ENCODE measurements at places on chromosomes 13 and 19.
A peak's percentile ranks its signal among the peaks of the same experiment; 100 is the strongest.

DNA sequence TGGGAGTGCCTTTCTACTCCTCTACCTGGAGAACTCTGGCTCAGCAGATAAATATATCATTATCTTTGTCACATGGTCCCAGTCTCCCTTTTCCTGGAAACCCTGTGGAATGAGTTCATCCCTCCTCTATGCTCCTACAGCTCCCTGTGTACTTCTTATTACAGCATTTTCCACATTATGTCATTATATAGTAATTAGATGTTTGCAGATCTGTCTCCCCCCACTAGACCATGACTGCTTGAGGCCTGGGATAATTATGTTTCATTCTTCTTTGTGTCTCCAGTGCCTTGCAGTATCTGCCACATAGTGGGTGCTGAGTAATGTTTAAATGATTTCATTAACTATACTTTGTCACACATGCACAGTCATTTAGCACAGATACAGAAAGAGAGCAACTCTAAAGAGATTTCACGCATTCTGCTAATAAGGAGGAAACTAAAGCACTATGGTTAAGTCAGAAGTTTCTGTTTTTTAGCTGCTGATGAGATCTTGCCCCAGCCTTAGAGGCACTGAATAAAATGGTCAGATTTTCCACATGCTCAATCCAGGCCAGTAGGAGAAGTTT lies 66.1 kb upstream of the DIAPH3 start:
- DNase-seq: no peak

GRCh38 chr13:111489301-111489700 lies 168.9 kb downstream of the TEX29 start:
- no peak for DNase-seq

GRCh38 chr19:2270423-2271233 lies 11.3 kb downstream of the PEAK3 start:
- peak; percentile 64 for DNase-seq

GRCh38 chr19:325173-325936 lies 19.2 kb downstream of the MIER2 start:
- no peak for DNase-seq

DNA sequence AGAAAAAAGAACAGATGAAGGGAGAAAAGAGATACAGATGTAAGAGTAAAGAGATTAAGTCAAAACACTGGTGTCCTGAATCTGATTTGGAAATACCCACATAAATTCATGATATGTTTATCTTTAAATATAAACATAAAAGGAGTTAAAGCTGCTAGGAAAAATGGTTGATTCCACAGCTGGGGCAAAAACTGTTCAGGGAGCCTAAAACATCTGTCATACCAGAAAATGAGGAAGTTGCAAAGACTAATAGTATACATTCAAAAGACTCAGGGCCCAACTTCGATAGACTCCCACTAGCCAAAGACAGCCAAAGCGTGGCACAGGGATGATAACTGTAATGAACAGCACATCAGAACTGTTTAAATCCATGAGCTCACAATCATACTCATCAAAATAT lies 62.0 kb downstream of the ABCC4 start:
- no peak for DNase-seq

- DNase-seq: no peak
Measured at GRCh38 chr19:14023404-14024235, 4.3 kb upstream of the RLN3 start.

DNA sequence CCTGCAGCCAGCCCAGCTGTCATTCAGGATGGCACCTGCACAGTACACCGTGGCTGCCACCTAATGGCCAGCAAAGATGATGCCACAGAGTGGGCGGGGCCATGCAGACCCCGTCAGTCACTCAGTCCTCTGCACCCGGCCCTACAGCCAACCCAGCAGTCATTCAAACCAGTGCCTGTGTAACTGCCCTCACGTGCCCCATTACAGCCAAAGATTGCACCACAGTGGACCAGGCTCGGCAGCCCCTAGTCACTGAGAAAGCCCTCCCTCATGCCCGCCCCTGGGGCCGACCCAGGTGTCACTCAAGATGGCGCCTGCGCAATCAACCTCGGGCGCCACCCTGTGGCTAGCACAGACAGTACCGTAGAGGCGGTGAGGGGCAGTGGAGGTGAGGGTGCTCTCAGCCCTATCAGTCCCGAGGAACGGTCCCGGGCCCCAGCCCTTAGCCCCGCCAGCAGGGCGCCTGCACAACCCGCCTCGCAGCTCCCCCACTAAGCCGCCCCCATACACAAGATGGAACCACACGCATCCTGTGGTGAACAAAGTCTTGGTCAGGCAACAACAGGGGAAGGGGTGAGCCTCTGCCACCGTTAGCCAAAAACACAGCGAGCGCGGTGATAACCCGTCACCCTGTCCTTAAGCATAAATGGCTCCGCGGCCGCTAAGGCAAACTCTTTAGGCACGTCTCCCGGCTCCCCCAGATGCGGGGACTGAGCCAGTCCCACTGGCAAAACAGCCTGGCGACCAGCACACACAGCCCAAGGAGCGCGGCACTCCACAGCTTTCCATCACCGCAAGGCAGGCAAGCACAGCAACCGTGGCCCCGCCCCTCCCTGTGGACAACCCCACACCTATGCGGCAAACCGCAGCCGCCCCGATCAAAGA lies 2.3 kb downstream of the PEG3 start:
- DNase-seq: no peak

- no peak for DNase-seq
Measured at GRCh38 chr19:15114153-15114540, 6.9 kb downstream of the SYDE1 start.

DNA sequence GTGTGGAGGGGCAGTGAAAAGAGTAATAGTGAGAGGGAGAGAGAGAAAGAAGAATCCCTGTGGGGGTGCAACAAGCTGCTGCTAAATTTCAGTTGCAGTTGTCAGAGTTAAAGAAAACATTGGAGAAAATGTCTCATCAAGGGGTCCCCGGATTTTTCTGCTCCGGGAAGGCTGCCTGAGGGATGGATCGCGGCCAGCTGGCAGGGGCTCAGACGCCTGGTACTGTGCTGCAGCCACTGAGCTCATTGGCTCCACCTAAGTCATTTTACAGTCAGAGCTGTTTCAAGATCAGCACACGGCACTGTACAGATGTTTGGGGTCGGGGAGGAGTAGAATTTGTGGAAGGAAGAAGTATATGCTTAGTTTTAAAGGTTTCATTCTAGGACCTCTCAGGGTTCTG lies 106.2 kb downstream of the SHISA2 start:
- DNase-seq: no peak

- DNase-seq: no peak
Measured at GRCh38 chr19:5588441-5588840, 20.7 kb upstream of the TINCR start.

GRCh38 chr13:91375116-91375729 lies 23.2 kb upstream of the GPC5 start:
- DNase-seq: no peak

- no peak for DNase-seq
Measured at GRCh38 chr19:8158411-8159074, 9.2 kb upstream of the FBN3 start.

DNA sequence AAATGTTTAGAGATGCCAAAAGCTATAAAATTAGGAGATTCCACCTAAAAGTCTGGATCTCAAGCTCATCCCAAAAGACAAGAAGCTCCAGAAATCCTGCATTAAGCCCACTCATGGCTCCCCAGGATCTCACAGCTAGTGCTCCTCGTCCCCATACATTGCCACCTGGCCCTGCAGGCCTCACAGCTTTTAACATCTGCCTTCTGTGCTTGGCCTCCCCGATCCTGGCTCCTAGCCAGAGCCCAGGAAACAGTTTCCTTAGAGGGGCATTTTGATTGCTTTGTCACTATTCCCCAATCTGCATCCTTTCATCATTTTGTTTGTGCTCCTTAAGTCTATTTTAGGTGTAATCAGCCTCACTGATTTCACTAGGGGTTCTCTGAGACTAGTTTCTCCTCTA lies 14.5 kb upstream of the DCT start:
- no peak for DNase-seq

DNA sequence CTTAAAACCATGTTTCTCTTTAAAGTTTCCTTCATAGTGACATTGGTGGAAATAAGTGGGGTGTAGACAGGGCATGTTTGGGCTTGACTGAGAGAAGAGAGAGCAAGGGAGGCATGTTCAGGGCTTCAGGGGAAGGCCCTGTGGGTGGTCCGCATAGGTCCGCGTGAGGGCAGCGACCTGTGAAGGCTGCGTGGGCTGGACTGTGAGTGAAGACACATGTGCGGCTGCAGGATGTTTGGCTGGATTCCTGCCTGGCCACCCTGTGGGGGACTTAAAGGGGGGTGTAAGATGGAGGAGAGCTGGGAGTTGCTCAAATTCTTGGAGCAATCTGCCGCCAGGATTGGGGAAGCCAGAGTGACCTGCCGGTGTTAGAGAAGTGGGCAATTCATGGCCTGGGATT lies 23.8 kb upstream of the KLF12 start:
- no peak for DNase-seq

DNA sequence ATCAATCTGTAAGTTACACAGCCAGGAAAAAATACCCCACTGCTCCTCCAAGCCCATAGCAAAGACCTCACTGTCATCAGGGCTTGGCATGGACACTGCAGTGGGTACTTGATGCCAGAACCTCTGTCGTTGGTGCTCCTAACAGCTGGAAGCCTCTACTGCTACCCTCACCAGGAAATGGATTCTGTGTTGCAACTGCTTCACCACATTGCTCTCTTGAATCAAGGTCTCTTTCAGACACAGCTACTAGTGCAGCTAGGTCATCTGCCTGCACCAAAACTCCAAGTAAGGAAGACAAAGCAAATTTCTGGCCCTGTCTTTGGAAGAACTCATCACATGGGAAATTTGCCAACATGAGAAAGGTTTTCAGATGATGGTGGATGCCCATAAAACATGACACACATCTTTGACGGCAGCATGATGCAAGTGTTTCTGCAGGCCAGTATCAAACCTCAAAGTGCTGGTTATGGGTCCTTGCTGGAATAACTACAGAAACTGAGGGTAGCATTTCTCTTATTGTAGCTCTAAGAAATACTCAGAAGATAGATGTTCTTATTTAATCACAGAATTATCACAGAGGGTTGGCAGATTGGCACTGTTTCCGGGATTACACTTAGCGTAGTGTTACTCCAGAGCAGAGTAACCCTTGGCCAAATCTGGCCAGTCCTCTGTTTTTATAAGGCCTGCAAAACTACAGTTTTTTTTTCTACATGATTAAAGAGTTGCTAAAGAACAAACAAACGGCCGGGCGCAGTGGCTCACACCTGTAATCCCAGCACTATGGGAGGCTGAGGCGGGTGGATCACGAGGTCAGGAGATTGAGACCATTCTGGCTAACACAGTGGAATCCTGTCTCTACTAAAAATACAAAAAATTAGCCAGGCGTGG lies 12.9 kb upstream of the PCCA start:
- DNase-seq: no peak

DNA sequence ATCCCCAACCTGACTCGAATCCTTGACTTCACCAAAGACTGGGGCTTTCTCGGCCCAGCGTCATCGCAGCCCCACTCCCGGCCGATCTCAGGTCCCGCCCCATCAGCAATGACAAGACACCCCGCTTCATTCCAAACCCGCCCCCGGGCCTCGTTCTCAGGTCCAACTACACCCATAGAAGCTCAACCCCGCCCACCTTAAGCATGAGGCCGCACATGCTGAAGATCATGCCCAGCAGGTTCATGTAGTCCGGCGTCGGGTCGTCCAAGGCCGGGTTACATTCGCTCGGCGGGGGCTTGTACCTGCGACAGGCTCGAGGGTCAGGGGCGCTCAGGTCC lies 2.3 kb downstream of the WDR83 start:
- no peak for DNase-seq

GRCh38 chr19:13920940-13921747 lies 15.1 kb downstream of the CC2D1A start:
- no peak for DNase-seq

- no peak for DNase-seq
Measured at GRCh38 chr13:23667750-23668149, 97.5 kb downstream of the TNFRSF19 start.

DNA sequence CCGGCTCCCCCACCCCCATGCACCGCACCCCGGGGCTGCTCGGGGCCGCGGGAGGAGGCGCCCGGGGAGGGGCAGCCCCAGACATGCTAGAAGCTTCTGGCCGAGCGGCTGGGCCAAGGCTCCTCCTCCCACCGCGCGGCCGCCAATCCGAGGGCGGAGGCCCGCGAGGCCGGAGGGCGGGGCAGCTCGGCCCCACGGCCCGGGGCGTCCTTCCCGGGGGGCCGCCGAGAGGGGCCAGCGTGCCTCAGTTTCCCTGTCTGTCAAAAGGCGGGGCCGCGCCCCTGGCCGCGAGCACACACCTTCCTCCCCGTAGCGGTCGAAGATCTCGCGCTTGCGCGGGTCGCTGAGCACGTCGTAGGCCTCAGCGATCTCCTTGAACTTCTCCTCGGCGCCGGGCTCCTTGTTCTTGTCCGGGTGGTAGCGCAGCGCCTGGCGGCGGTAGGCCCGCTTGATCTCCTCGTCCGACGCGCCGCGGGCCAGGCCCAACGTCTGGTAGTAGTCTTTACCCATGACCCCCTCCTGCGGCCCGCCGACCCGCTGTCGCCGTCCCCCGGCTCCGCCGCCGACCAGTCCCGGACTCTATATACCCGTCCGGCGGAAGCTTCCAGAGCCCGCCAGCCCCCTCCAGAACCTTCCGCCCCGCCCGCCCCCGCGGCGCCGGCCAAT lies at the start of gene DNAJB1:
TSS of gene DNAJB1 (minus strand) at position 558 of the 666 bp plus-strand sequence. CDS start at position 510, 48 bp downstream.
- no peak for DNase-seq

DNA sequence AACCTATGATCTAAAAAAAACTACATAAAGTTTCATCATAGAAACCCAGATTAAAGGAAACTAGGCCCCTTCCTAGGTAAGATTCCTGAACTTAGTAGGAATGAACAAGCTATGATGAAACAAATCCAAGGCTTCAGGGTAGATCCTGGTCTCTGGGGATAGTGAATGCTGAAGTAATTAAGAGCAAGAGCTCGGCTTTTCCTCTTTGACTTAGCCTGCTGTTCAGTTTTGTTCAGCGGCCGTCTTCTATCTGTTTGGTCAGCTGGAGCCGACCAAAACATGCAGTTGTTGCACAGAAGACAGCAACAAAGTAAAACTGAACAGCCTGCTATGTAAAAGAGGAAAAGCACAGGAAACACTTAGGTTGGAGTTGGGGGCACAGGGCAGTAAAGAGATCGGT lies 44.1 kb upstream of the RFXAP start:
- no peak for DNase-seq

- no peak for DNase-seq
Measured at GRCh38 chr13:112060282-112060830, 6.6 kb upstream of the SOX1 start.
